Stomach (tissue), 19 donors: ENCODE measurements at places on chromosomes 3 and 15. TPM values are rescaled to one million over a fixed set of nuclear protein-coding genes. Genes with fewer than 3 reads are reported as not detected.
A peak's percentile ranks its signal among the peaks of the same experiment; 100 is the strongest.

DNA sequence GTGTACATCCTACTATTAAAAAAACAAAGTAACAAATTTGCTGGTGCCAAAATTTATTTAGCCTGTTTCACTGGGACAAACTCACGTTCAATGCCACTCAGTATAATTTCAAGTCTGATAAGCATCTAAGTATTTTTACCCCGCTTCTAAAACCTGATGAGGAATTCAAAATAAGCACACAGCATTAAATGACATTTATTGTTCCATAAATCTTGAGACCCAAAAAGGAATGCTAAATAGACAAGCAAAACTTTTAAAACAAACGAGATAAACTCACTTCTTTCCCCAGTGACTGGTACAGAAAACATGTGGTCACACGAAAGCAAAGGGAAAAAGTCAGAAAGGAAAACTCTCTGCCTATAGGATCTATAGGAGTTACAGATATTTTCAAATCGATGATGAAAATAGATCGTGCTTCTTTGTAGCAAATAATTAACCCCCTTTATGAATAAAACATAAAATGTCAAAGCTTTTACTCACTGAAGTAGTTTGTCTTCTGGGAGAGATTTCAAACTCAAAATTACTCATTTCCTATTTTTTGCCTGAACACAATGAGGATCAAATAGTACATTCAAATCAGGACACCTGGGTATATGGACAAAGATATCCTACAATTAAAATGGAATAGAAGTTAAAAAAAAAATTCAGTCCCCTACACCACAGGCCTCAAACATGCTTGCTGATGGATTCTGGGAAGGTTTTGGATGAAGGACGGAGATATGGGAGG lies 51.7 kb downstream of the UBP1 start:
- DNase-seq = no peak

Gene PLA2G4F
- 12.1 TPM for total RNA-seq

Gene C3orf49
- total RNA-seq = not detected

Gene TMEM212
- not detected for total RNA-seq

Gene ANKUB1
- not detected for total RNA-seq

- DNase-seq = no peak
Observed at GRCh38 chr3:1093217-1093616, 393 bp downstream of the CNTN6 start.

GRCh38 chr15:69997813-69998212 lies 99.9 kb downstream of the TLE3 start:
- peak; percentile 82 for DNase-seq

- DNase-seq = no peak
Observed at GRCh38 chr15:83873966-83874365, 220.0 kb downstream of the ADAMTSL3 start.

Gene C3orf70
- total RNA-seq = 9.8 TPM

Gene HAPLN3
- 7.1 TPM for total RNA-seq

DNA sequence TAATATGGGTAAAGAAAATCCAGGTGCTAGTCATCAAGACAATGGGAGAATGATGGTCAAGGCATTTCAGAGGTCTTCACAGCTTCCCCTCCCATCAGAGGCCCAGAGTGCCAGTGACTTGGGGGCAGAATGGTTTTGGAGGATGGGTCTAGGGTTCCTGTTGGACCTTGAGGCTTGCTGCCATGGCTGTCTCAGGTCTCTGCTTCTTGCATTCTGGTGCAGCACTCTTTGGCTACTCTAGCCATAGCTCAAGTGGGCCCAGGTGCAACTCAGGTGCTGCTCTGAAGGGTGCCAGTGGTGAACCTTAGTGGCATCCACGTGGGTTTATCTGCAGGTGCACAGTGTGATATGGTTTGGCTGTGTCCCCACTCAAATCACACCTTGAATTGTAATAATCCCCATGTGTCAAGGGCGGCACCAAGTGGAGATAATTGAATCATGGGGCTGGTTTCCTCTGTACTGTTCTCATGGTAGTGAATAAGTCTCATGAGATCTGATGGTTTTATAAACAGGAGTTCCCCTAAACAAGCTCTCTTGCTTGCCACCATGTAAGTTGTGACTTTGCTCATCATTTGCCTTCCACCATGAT lies 48.5 kb upstream of the PEX5L start:
- peak; percentile 5 for DNase-seq

- no peak for DNase-seq
Observed at GRCh38 chr15:27473845-27474244, 502.9 kb downstream of the GABRG3 start.

Gene ROPN1
- not detected for total RNA-seq

Gene ABHD17C
- total RNA-seq = 25.1 TPM

GRCh38 chr15:68285259-68285980 lies 7.9 kb downstream of the FEM1B start:
- no peak for DNase-seq

DNA sequence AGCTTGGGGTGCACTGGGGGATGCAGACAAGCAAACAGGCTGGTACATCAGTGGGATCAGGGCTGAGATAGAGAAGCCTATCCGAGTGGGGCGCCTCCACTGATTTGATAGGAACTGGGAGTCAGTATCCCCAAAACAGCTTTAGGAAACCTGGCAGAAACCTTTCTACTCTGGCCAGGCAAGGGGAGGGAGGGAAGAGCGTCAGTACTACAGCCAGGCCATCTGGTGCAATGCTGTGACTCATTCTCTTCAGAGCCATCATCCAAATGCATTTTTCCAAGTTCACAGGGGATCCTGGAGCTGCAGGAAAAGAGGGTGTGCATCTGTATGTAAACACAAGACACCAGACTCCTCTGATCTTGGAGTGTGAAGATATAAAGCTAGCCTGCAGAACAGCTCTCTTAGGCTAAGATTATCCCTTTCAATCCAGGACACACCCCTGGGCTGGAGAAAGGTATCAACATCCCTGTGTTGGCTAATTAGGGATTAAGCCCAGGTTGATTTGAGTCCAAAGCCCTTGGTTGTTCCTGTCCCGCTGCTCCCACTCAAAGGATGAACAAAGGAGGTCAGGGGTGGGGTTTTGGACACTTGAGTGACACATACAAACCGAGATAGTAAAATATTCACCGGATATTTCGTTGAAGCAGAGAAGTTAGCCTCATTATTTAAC lies 9.3 kb downstream of the GALNT15 start:
- DNase-seq = peak; percentile 41

DNA sequence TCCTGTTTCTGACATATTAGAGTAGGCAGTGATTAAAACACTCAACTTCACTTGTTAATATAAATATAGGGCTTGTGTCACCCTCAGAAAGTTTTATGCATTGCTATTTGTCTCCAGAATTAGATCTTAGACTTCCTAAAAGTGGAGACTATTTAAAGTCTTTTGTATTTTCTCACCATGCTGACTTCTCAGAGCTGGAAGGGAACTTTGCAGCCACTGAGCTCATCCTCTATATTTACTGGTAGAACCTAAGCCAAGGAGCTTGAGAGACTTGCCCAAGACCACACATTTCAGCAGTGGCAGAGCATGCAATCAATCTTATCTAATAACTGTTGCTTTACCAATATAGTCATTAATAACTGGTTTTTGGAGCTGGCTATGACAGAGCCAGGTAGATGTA lies 53.2 kb downstream of the STAC start:
- no peak for DNase-seq

DNA sequence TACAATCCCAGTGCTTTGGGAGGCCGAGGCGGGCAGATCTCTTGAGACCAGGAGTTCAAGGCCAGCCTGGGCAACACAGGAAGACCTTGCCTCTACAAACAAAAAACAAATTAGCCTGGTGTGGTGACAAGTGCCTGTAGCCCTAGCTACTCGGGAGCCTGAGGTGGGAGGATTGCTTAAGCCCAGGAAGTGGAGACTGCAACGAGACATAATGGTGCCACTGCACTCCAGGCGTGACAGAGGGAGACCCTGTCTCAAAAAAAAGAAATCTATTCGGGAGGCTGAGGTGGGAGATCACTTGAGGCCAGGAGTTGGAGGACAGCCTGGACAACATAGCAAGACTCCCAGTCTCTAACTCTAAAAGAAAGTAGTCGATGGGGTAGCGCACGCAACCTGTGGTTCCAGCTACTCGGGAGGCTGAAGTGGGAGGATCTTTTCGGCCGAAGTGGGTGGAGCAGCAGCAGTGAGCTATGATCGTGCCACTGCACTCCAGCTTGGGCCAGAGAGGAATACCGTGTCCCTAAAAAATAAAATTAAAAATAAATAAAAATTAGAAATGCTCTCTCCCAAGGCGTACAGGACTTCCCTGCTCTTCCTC lies 775 bp downstream of the C3orf33 start:
- peak; percentile 46 for DNase-seq

DNA sequence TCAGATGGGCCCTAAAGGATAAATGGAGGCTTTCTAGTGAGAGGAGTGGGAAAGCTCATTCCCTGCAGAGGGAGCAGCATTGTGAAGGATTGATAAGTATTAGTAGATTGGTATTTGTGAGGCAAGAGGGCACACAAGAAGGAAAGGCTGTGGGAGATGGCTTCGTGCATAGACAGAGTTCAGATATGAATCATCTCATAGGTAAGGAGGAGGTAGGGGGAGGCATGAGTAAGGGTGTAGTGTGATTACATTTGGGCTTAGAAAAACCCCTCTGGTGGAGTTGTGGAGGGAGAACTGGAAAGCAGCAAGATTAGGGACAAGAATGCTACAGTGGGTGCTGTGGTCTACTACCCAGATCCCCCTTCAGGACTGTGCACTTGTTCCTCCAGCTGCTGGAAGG lies 29.6 kb downstream of the ONECUT1 start:
- no peak for DNase-seq

Gene XIRP1
- not detected for total RNA-seq

- peak; percentile 12 for DNase-seq
Observed at GRCh38 chr3:153289334-153289808, 127.3 kb downstream of the RAP2B start.

DNA sequence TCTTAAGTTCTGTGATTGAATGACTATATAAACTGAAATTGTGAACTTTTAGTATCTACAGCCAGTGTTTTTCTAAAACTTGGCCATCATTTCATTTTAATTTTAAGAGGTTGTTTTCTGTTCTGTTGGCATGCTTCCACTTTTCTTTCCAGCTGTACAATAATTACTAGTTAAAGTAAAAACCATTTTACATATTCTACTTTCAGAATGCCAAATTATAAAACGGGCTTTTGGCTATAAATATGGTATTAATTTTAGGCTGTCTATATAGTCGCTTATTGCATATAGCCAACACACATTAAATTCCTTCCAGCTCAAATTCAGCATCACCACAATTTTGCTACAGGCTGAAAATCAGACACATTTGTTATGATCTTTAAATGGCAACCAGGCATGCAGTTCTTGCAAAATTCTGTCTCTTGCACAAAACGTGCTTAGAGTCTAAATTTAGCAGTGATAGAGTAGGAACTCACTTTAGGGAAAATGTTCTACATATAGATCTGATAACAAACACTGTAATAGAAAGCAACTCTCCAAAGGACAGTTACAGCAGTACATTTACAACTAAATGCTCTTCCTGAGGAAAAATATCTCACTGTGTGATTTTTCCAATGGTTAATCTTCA lies 81.1 kb downstream of the BTD start:
- no peak for DNase-seq

DNA sequence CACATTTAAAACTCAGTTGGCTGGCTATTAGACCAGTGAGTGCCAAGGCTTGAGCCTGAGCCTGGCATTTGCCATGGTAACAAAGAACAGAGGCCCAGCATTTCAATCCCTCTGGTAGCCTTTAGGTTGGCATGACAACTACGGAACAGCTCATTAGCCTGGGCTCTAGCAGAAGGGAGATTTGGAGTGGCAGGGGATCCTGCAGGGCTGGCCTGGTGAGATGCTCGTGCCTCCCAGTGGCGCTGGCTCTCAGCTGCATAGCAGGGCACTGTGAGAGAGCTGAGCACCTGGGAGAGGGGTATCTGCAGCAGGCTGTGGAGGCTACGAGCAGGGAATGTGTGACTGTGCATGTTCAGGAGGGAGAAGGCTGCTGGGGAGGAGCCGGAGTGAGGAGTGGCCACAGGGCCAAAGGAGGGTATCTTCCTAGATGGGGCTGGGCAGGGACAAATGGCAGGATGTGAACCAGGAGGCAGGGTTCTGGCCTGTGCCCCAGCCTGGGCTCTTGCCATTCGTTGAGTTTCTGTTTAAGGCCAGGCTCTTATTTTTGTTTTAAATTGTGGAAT lies 5.6 kb upstream of the ABTB1 start:
- no peak for DNase-seq

Gene NANOGP8
- not detected for total RNA-seq

DNA sequence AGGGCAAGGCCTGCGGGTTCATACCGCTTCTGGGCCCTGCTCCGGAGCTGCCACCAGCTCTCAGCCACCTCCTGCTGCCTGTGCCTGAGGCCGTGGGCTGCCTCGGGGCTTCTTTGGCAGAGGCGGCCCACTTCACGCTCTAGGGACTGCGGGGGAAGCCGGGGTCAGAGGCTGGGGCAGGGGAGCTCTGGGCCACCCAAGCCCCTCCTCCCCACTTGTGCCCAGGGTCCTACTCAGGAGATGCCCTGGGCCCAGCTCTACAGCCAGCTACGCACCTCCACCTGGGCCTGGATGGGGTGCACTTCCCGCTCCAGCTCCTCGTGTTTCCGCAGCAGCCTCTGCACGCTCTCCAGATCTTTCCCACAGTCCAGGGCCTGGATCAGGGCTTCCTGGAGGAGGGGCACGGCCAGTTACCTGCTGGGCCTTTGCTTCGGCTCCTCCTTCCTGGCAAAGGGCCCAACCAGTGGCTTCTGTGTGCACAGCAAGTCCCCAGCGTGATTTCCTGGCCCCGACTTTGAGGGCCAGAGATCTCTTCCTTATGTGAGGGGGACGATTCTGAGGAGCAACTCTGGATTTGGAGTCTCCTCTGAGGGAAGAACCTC lies 24.0 kb downstream of the PLA2G4B start:
- DNase-seq = peak; percentile 91

- peak; percentile 4 for DNase-seq
Observed at GRCh38 chr3:49028298-49028672, 913 bp downstream of the IMPDH2 start.

DNA sequence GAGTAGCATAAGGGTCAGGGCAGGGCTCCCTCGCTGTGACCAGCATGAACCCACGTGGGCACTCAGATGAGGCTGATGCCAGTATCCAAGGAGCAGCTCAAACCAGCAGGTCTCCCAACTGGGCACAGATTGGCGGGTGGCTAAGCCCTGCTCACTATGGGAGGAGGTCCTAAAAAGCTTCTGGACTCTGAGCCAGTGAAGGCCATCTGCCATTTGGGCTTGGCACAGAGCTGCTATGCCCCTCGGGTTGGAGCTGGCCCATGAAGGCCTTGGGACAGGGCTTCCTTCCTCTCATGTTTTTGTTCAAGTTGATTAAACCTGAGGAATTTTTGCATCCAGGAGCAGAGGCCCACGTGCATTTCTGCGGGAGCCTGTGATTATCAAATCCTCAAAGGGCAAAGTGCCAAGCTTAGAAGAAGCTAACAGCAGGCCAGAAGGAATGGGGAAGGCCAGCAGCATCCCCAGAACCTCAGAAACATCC lies 4.3 kb upstream of the STRA6 start:
- no peak for DNase-seq

GRCh38 chr15:98403169-98403568 lies 245.2 kb upstream of the IGF1R start:
- DNase-seq = no peak

Gene CELF6
- not detected for total RNA-seq

Gene RBPMS2
- 8.8 TPM for total RNA-seq

Gene ABHD10
- 61.7 TPM for total RNA-seq

DNA sequence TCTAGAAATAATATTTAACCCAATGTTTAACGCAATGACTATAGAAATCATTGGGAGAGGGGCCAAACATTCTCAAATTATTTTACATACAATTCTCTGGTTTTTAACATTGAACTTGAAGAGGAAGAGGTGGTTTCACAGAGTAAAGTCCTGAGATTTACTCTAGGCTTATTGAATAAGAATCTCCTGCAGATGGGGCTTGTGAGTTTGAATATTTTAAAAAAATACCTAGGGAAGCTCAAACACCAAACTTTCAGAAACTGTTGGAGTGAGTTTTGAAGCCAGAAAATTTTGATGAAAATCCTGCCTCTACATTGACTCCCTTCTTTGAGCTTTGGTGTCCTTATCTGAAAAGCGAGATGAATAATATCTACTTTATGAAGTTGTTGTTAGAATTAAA lies 906.6 kb downstream of the TUSC7 start:
- DNase-seq = no peak
